ENCODE measurements at places on chromosomes 11 and 22.

DNA sequence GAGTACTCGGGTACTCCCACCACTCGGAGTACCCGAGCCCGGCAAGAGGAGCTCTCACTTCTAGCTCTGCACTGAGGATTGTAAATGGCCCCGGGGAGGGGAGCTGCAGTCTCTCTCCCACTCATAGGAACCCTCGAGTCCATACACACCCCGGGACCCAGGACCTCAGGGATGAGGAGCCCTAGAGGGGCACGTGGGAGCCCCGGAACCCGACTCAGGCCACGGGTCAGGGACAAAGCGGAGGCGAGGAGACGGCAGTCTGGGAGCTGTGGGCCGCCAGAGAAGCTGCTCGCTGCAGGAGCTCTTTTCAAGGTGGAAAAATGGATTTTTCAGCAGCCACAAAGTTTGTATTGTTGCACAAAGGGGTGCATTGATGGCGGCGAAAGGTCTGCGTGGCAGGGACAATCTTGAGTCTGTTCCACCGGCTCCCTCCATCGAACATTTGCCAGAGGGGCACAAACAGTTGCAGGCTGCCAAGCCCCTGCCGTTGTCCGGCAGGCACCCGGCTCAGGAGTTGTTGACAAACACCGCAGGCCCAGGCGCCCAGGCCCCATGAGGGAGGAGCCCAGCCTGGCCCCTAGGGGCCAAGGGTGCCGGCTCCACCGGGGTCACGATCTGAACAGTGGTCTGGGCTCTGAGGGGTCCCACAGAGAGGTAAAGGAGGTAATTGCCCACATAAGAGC lies 5.7 kb upstream of the FLI1 start:
- DNase-seq: no peak

GRCh38 chr11:111513240-111513605 lies 1.0 kb upstream of the BTG4 start:
- DNase-seq: no peak

DNA sequence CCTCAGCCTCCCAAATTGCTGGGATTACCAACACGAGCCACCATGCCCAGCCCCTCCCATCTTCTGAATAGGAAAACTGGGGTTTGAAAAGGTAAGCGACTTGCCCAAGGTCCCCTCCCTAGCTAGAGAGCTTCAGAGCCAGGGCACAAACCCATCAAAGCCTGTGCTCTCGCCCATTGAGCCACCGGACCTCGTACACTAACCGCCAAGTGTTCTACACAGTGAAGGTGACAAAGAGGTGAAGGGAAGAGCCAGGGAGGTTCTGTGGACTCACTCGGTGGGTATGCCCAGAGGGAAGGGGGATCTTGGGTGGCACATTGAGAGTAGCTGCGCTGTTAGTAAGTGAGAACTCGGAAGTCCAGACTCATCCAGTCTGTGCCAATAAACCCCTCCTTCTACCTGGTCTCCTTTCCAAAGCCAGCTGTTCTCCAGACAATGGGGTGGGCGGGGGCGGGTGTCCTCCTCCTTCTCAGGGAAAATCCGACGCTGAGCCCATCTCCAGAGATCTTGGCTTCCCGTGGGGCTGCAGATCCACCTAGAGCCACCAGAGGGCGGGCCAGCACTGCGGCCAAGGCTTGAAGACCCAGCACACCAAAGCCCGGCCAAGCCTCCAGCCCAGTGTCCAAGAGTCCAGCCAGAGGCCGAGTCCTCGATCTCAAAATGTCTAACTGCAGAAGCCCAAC lies 3.2 kb upstream of the RTN4RL2 start:
- DNase-seq: peak; percentile 77

DNA sequence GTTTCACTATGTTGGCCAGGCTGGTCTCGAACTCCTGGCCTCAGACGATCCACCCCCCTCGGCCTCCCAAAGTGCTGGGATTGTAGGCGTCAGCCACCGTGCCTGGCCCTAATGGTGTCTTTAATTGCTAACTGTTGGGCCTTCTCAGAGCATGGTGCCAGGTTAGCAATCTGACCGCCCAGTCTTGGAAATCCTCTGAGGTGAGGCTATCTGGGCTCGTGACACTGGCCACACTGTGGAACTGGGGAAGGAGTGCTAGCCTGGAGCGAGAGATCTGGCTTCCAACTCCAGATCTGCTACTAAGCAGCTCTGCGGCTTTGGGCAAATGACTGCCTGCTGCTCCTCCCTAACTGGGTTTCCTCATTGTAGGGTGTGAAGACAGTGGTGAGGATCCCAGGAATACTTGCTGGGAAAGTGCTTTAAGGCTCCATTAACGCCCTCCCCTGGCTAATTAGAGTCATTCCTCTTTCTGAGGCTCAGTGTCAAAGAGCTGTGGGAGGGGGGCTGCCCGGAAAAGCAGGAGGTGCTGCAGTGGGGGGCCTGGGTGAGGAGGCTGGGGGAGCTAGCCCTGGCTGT lies 35.4 kb downstream of the CHRDL2 start:
- DNase-seq: no peak

- no peak for DNase-seq
Observed at GRCh38 chr22:29427176-29427760, 11.1 kb upstream of the RFPL1 start.

Data from CD4-positive, alpha-beta T cell treated with Interleukin-10 for 1 hour (primary cell).